B cell (primary cell): ENCODE measurements at places on chromosomes 6 and 20. TPM values are rescaled to one million over a fixed set of nuclear protein-coding genes. Genes with fewer than 3 reads are reported as not detected.

Gene GRIK2
- not detected in 2 replicates for total RNA-seq

Gene BPIFA1
- total RNA-seq, result not detected in 2 replicates

Gene GUCA1A
- total RNA-seq, result not detected in 2 replicates

Gene APMAP
- total RNA-seq, result 28.0 and 28.2 TPM in 2 replicates

GRCh38 chr6:747028-747427, 54.1 kb upstream of the EXOC2 start:
- DNase-seq, result no peak

Gene BACH2
- total RNA-seq, result 235 and 254 TPM in 2 replicates
